ENCODE measurements at places on chromosomes 16 and 17.

GRCh38 chr17:65707780-65708179, 146.3 kb upstream of the AXIN2 start:
- no peak for DNase-seq

DNA sequence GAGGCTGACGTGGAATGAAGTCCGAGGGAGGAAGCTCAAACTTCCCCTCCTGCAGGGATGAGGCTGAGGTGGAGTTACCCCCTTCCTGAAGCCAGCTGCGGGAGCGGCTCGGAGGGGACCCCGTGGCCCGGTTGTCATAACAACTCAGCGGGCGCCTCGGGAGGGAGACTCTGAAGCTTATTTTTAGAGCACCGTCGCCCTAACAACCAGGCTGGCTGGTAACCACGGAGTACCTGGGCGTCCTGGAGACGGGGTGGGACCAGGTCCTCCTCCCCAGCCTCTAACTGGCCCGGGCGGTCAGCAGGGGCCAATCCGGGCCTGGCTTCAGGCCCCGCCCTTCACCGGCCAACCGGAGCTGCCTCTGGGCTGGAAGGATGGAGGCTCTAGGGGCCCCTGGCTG, 27.7 kb downstream of the NECAB2 start:
- DNase-seq = peak; percentile 63

- DNase-seq = no peak
Measured at GRCh38 chr16:8663192-8664089, 11.0 kb upstream of the ABAT start.

DNA sequence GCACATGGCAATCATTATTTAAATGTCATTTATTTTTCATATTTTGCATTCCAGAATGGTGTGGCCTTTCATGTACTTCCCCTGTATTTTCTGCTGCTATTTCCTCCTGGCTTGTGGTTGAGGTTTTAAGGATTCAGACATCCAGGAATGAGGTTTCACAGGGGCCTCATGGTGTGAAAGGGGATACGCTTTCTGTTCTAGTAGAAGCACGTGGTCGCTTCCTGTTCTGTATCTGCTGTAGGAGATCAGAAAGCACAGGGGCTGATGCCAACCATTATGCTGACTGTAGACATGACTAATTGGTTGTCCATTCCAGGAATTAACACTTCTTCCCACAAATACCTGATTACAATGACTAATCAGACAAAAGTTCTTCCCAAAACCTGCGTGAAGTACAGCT, 405.9 kb downstream of the SHISA9 start:
- no peak for DNase-seq

GRCh38 chr16:8776129-8776584, 21.3 kb downstream of the TMEM186 start:
- no peak for DNase-seq

DNA sequence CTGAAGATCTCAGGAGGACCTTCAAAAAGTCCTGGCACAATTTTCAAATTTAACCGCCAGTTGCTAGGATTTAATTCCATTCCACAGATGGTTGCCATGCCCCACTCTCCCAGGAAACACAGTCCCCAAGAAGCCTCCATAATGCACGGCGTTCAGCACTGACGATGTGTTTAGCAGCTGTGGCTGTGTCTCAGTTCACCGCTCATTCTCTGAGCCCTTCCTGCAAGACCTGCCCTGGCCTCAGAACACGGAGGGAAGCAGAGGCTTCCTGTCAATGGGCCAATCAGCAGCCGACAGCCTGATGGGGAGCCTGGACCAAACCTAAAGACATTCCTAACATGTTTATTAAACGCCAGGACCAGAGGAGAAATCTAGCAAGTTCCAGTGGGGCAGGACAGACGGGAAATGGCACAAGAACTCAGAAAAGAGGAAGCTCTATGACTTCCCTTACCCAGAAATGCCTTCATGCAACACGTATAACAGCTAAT, 4.9 kb downstream of the MYLK3 start:
- no peak for DNase-seq

DNA sequence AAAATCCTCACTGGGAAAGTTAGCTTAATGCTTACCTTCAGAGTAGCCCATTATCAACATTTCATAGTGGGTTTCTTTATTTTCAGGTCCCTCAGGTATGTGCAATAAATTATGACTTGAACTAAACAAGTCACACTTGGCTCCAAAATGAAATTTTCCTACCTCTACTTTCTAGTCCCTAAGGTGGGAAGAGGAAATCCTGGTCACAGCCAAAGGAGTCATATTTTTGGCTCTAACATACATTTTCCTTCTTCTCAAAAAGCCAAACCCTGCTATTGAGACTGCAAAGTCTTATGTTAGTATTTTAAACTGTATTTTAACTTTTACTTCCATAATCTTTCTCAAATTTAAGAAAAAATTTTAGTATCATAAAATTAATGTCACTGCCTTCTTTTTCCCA, 128.9 kb downstream of the BRIP1 start:
- no peak for DNase-seq

- no peak for DNase-seq
Measured at GRCh38 chr17:42067371-42068091, 17.1 kb upstream of the C17orf113 start.

GRCh38 chr17:63760771-63761539, 12.4 kb downstream of the CCDC47 start:
- DNase-seq = no peak

GRCh38 chr17:79978548-79978855, 57.2 kb downstream of the TBC1D16 start:
- DNase-seq = no peak

DNA sequence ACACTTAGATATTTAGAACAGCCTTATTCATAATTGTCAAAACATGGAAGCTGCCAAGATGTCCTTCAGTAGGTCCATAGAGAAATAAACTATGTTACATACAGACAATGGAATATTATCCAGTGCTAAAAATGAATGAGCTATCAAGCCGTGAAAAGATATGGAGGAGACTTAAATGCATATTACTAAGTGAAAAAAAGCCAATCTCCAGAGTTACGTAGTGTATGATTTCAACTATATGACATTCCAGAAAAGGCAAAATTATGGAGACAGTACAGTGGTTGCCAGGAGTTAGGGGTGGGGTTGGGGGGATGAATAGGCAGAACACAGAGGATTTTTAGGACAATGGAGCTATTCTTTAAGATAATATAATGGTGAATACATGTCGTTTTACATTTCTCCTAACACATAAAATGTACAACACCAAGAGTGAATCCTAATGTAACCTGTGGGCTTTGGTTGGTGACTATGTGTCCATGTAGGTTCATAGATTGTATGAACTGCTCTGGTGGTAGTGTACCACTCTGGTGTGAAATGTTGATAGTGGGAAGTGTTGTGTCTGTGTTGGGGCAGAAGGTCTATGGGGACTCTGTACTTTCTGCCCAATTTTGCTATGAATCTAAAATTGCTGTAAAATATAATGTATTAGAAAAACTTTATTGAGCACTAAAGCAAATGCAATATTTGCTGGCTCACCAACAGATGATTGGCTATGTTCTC, 122.6 kb downstream of the USP22 start:
- DNase-seq = no peak

GRCh38 chr16:66107661-66108060, 258.8 kb upstream of the CDH5 start:
- DNase-seq = no peak

Data from DMS79 (cell line).